RPMI8226 (cell line): ENCODE measurements at places on chromosomes 6 and 20.

GRCh38 chr20:59866338-59866737 lies 67.1 kb downstream of the SYCP2 start:
- DNase-seq, result no peak

- DNase-seq, result no peak
Measured at GRCh38 chr20:17626217-17627007, 55.6 kb downstream of the RRBP1 start.

DNA sequence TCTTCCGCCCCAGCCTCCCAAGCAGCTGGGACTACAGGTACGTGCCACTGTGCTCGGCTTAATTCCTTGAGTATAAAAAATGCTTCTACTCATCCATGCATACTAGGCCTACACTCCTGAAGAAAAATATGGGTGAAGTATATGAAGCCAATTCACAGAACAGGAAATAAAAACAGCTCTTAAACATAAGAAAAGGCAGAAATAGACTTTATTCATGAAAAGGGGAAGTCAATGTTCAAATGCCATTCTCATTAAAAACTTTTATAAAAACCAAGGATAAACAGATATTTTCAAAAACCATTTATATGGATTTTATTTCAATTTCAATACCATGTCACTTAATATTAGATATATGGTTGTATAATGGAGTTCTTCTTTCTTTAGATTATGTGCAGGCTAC lies 18.3 kb downstream of the SERPINB9 start:
- no peak for DNase-seq

- DNase-seq, result peak; percentile 64
Measured at GRCh38 chr20:9889270-9889981, 50.5 kb upstream of the PAK5 start.

DNA sequence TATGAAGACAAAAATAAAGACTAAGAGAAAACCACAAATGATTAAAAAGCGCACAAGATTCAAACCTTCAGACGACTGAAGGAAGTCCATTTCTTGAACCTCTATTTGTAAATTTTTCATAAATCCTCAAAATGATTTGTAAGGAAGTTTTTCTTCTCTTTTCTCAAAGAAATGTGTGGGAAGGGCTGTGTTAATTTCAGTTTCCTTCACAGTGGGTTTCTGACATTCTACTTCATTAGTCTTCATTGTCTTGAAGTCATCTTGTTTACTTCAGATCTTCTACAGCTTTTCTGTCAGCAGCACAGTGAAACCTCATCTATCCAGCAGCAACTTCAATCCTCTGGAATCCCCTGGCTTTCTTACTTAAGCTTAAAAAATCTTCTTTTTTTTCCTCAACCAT lies 87.6 kb upstream of the MYLIP start:
- no peak for DNase-seq

DNA sequence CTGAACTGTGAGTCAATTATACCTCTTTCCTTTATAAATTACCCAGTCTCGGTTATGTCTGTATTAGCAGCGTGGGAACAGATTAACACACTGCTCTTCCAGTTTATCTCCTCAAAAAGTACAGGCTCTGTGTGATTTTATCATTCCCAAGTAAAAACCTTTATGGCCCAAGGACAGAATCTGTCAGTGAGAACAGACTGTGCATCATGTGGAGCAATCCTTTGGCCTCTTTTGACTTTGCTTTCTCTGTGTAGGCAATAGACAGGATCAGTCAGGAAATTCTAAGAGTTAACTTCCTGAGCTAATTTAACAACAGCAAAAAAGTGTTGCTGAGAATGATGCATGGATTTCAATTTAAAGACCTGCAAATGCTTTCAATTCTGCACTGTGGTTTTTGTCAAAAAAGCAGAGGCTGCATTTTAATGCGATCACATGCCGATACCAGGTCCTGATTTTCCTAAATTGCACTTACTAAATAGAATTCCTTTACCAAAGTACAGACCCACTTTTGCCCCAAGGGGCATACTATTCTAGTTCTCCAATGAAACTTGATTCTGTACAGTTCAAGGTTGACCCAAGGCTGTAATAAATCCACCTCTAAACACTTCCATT lies 246.7 kb upstream of the MARCKS start:
- no peak for DNase-seq

- DNase-seq, result no peak
Measured at GRCh38 chr20:61936701-61937131, 129.0 kb downstream of the TAF4 start.

DNA sequence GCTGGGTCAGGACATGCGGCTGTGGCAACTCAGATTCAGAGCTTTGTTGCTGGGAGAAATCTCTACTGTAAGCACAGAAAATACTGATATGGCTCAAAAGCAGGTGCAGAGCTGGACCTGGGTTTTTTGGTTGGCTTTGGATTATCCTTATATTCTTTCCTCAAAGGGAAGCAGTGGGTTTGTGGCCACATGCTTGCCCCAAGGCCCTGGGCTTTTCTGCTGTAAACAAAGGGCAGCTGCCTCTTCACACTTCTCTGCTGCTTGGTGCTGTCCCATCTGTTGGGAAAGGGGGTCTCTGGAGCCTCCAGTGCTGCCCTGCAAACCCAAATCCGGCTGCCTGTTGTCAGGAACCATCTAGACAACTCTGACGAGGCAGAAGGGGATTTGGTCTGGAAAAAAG lies 52.4 kb downstream of the ANKRD6 start:
- no peak for DNase-seq

DNA sequence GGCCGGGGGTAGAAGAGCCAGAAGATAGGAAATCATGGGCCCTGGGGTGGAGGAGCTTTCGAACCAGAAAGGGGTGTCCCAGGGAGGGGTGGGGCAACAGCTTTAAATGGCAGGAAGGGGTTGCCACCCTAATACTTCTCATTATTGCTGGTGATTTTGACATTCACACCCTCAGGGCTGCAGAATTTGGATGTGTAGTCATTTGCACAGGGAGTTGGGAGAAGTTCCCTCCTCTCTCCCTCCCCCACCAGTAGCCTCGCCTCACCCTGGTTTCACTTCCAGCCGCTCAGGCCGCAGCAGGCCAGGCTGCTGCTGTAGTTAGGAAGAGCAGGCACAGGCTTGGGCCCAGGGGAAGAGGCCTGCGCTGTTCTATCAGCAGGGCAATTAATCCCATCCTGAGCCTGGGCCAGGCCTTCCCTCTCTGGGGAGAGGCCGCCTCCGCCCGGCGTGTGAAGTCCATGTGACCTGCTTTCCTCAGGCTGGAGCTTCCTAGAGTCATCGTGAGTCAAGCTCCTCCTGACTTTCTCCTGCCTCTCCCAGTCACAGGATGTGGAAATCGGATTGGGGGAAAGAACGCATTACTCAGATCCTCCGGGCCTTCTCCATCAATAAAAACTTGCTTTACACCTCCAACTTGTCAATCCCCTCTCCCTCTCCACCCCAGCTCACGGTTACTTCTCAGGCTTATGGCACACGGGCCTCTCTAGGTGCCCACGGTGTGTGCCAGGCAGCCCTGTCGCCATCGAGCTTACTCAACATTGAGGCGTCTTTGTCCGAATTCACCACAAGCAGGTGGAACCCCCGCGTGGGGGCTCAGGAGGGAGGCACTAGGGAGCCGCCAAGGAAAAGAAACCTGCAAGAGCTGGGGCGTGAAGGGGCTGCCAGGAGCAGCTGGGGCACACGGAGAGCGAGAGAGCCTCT lies 7.8 kb downstream of the ADTRP start:
- DNase-seq, result peak; percentile 88

DNA sequence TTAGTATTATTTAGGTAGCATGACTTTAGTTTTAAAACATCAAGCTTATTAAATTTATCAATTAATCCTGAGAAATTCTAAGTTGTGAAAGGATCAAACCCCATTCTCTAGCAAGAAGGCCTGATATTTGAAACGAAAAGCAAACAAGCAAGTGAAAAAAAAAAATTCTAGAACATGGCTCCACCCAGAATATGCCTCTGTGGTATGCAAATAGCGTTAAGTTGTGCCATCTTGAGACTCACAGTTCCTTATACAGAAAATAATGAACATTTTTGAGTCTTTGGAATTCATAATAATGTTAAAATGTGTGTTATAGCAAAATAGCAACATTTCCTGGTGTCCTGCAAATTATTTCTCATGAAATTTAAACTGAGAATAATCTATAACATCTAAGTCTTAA lies 42.0 kb downstream of the TRDN start:
- no peak for DNase-seq

GRCh38 chr6:30206152-30206551 lies 7.1 kb downstream of the TRIM26 start:
- no peak for DNase-seq

GRCh38 chr6:126103993-126104392 lies 117.7 kb downstream of the TRMT11 start:
- no peak for DNase-seq

- peak; percentile 58 for DNase-seq
Measured at GRCh38 chr6:160137989-160138835, 16.6 kb downstream of the SLC22A1 start.

GRCh38 chr6:31610968-31611367 lies 4.1 kb upstream of the AIF1 start:
- DNase-seq, result no peak

DNA sequence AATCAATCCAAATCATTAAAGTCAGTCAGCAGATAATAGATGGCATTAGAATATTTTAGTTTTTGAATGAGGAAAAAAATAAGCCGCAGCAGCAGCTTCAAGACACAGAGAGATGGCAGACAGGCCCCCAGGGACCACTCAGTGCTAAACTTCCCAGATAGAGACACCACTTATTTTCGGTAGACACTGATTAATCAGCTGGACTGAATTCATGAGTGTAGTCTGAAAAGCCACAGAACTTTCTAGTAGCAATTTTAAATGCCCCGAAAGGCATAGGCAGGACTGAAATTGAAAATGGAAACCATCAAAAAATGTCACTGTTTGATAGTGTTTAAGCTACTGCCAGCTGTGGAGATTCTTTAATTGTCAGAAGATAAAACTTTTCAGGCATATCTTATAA lies 3.1 kb upstream of the CLDN20 start:
- no peak for DNase-seq

- no peak for DNase-seq
Measured at GRCh38 chr20:38167851-38168760, 3.0 kb upstream of the TGM2 start.

DNA sequence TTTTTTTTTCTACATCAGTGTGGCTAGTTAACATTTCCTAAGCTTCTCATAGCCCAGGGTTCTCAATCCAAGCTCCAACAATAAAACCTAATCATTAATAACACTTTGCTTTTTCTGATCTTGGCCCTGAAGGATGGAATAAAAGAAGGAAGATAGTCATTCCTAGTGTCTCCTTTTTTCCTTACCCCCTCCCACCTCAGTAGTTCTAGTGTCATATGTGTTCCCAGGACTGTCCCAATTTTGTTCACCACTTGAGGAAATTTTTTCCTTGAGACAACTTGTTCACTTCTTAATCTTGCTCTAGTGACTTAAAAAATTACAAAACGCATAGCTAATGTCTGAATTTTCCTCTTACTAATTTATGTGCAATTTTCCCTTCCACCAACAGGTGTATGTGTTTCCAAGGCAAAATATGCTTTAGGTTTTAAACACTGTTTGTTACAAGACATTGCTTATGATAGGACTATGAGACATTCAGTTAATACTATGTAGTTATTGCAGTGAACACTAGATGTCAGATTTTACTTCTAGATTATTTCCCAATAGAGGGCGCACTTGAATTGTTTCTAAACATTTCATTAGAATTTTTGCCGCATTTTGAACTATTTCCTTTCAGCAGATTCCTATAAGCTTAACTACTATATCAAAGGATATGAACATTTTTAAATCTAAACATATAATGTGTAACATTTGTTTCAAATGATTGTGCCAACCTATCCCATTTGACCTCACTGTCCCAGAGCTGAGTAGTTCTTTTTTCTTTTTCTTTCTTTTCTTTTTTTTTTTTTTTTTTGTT lies 18.5 kb upstream of the C6orf141 start:
- DNase-seq, result peak; percentile 64

GRCh38 chr6:152309648-152310047 lies 327.5 kb downstream of the SYNE1 start:
- DNase-seq, result peak; percentile 57

- peak; percentile 30 for DNase-seq
Measured at GRCh38 chr6:90458353-90459224, 128.3 kb downstream of the MAP3K7 start.

- DNase-seq, result no peak
Measured at GRCh38 chr6:74735304-74735703, 470.5 kb downstream of the COL12A1 start.

GRCh38 chr20:8175741-8176675 lies 43.9 kb downstream of the PLCB1 start:
- DNase-seq, result no peak

DNA sequence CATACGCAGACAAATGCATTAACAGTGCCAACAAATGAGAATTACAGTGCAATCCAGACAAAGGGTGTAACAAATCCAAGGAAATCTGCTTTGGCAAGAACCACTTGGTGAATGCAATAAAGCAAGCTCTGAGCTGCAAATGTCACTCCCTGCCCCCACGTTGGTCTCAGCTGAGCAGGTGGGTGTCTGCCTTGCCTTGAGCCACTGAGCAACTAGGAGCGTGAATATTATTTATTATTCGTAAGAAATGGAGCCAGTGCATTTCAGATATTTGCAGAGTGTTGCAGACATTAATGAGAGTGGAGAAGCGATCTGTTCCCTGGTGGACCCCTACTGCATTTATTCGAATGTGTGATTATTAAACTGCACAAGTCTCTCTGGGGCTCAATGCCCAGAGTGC lies 36.6 kb upstream of the F13A1 start:
- DNase-seq, result no peak

DNA sequence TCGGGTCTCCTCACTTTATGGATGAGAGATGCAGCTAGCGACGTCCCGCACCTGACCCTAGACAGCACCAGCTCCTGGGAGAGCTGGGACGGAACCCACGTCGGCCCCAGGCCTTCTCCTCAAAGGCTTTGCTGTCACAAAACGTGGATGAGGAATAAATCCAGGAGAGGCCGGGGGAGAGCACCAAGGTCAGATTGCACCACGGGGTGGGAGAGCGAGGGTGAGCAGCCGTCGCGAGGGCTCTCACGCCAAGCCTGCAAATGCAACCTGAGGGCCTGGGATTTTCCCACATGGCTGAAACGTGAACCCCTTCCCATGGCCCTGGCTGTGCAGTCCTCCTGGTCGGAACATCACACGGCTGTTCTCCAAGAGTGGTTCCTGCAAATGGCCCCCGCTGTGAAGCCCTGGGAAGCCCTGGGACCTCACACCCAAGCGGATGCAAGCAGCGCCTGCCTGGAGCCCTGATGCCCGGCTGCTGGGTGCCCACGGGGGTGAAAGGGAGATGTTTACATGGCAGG lies 45.3 kb downstream of the DLL1 start:
- no peak for DNase-seq

DNA sequence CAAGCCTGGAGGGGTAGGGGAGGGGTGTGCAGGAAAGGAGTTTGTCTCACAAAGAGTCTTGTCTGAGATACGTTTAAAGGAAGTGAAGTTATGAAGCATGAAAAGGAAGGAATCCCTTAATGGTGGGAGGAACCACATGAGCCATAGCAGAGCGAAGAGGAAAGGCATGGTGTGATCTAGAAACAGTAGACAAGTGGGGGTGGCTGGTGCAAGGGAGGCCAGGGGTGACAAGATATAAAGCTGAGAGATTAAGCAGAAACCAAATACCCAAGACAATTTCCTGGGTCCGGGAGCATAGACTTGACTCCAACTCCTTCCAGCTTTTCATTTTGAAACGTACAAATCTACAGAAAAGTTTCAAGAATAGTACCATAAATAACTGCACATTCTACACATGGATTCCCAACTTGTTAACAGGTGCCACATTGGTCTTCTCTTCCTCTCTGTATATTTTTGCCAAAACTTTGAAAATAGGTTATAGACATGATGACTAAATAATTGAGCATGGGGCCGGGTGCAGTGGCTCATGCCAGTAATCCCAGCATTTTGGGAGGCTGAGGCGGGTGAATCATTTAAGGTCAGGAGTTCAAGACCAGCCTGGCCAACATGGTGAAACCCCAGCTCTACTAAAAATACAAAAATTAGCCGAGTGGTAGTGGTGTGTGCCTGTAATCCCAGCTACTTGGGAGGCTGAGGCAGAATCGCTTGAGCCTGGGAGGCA lies 211.6 kb downstream of the SLC24A3 start:
- no peak for DNase-seq
